Upper lobe of left lung (tissue), 6 donors: ENCODE measurements at places on chromosomes 16 and 17. TPM values are rescaled to one million over a fixed set of nuclear protein-coding genes. Genes with fewer than 3 reads are reported as not detected.

TPSG1 gene
- total RNA-seq = 4.1 TPM

DNA sequence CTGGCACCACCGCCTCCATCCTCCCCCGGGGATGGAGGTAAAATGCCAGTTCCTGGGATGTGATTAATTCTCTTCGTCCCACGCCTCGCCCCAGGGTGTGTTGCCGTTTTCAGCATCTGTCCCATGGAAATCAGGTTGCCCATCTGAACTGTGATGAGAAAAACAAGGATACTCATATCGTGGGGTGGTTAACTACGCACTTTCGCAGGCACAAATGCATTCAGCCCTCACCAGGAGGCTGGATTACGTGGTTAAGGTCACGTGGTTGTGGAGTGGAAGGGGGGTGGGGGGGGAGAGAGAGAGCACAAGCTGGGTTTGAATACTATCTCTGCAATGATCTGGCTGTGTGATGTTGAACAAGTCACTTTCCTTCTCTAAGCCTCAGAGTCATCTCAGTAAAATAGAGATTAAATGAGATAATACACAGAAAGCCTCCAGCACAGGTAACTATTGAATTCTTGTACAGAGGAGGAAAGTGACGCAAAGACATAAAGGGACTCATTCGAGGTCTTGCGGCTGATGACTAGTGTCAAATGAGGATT, 74.7 kb downstream of the BMERB1 start:
- no peaks in the 10 kb centered on the region for H3K36me3 ChIP-seq
- no peak overlapping the region for H3K27ac ChIP-seq
- no peaks in the 10 kb centered on the region for H3K4me1 ChIP-seq
- DNase-seq = no peak
- no peak overlapping the region for H3K4me3 ChIP-seq

GRCh38 chr16:14003074-14003570, 68.0 kb upstream of the MRTFB start:
- H3K4me3 ChIP-seq = peak overlapping the region; percentile 22
- no peak for DNase-seq
- H3K27ac ChIP-seq = no peak overlapping the region
- no peaks in the 10 kb centered on the region for H3K27me3 ChIP-seq
- no peaks in the 10 kb centered on the region for H3K36me3 ChIP-seq

- no peak for DNase-seq
- H3K27me3 ChIP-seq = no peaks in the 10 kb centered on the region
- no peak overlapping the region for H3K4me3 ChIP-seq
- H3K36me3 ChIP-seq = no peaks in the 10 kb centered on the region
- peaks cover 3% of the 10 kb centered on the region for H3K4me1 ChIP-seq
Observed at GRCh38 chr17:6361733-6362132, 73.2 kb downstream of the AIPL1 start.

DNA sequence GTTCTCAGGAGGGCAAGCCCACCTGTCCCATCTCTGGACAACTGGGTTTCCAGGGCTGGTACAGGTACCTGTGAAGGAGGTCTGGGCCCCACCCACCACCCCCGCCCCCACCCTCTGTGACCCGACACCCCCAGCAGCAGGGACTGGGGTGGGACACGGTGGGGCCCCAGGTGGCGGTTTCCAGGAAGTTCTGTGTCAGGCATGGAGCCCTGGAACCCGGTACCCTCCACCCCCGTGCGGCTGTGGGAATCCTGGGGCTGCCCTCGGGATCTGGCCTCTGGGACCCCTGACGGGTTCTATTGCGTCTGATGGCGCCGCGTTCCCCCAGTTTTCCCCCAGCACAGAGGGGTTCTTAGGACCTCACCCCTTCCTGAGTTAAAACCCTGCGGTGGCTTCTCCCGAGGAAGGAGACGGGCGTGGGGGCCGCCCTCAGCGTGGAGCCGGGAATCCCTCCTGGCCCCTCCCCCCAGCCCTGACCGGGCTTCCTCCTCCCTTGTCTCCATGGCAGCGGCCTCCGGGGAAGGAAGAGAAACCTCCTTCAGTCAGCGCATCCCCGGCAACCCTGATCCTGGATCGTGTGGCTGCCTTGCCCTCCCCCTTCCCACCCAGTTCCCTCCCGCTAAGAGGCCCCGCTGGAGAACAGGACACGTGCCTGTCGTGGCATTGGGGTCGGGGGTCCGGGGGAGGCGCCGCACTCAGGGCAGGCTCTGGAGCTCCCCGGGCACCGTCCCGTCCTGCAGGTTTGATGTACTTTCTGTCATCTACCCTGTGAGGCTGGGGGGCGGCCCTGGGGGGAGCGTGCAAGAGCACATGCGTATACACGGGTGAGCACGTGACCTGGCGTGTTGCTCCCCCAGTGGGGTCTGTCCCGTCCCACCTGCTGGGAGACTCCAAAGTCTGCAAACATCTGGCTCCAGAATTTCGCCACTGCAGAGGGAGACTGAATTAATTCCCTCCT, 30.3 kb downstream of the CACNA1H start:
- H3K27me3 ChIP-seq = no peaks in the 10 kb centered on the region
- no peak for DNase-seq
- peak overlapping the region; percentile 46 for H3K27ac ChIP-seq
- no peaks in the 10 kb centered on the region for H3K36me3 ChIP-seq

- no peak for DNase-seq
- peaks cover 1% of the 10 kb centered on the region for H3K4me1 ChIP-seq
- H3K4me3 ChIP-seq = no peak overlapping the region
- peaks cover 52% of the 10 kb centered on the region for H3K36me3 ChIP-seq
Observed at GRCh38 chr16:66614161-66614802, 9.8 kb downstream of the CMTM3 start.

DNA sequence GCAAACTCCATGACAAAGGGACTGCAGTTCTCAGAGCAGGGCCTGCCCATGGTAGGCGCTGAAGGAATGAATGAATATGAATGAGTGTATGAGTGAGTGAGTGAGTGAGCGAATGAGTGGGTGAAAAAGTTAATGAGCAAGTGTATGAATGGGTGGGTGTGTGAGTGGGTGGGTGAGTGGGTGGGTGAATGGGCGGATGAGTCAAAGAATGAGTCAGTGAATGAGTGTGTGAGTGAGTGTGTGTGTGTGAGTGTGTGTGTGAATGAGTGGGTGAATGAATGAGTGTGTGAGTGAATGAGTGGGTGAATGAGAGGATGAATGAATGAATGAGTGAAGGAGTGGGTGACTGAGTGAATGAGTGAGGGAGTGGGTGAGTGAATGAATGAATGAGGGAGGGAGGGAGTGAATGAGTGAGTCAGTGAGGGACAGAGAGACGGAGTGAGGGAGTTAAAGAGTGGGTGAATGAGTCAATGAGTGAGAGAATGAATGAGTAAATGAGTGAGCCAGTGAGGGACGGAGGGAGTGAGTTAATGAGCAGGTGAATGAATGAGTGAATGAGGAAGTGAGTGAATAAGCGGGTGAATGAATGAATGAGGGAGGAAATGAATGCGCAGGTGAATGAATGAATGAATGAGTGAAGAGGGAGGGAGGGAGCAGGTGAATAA, 11.1 kb upstream of the CHMP6 start:
- H3K27ac ChIP-seq = no peak overlapping the region
- no peaks in the 10 kb centered on the region for H3K36me3 ChIP-seq

GRCh38 chr16:71467810-71468209, 5.8 kb upstream of the ZNF23 start:
- no peaks in the 10 kb centered on the region for H3K27me3 ChIP-seq
- H3K4me3 ChIP-seq = no peak overlapping the region
- no peak overlapping the region for H3K27ac ChIP-seq
- H3K36me3 ChIP-seq = peaks cover 18% of the 10 kb centered on the region

ITGAD gene
- not detected for total RNA-seq

DNA sequence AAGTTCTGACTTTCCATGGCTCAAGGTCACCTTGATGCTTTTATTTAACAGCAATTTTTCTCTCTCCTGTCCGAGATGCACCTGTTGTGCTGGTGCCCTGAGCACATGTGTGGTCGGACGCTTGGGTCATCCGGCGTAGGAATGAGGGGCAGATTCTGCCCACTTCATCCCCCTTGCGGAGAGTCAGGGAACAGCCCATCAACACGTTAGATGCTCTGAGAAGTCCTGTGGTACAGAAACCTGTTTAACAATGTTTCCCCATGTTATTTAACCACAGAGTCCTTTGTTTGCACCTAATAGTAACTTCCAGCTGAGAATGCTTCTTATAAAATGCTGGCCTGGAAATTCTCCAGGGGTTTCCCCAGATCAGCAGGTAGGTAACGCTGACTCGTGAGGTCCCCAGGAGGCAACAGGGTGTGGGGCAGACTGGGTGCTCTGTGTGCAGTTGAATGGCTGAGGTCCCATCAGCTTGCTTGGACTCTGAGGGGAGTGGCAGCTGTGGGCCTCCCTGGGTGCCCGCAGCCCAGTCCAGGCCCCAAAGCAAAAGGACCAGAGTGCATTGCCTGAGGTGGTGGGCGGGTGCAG, 17.8 kb downstream of the DOC2B start:
- peak; percentile 51 for DNase-seq
- H3K36me3 ChIP-seq = peaks cover 5% of the 10 kb centered on the region
- no peak overlapping the region for H3K4me3 ChIP-seq

DNA sequence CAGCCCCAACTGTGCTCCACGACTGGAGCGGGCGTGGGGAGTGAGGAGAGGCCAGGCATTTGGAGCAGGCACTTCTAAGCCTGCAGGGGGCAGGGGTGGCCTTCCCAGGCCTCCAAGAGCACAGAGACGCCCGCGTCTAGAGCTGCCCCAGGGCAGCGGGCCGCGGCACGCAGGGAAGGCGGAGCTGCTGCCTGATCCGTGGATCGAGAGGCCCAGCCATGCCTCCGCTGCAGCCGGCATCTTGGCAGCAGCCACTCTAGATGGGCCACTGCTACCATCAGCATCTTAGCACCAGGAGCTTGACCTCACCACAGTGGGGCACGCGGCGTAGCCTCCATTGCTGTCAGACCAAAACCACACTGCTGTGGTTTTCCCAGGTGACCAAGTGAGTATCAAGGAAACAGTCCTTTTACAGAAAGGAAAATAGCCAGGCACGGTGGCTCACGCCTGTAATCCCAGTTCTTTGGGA, 20.4 kb upstream of the WDR45B start:
- no peaks in the 10 kb centered on the region for H3K36me3 ChIP-seq
- H3K27ac ChIP-seq = peak overlapping the region; percentile 9
- DNase-seq = peak; percentile 89
- no peak overlapping the region for H3K4me3 ChIP-seq

GRCh38 chr17:30952638-30953393, 18.0 kb upstream of the RNF135 start:
- no peaks in the 10 kb centered on the region for H3K27me3 ChIP-seq
- no peaks in the 10 kb centered on the region for H3K36me3 ChIP-seq
- H3K27ac ChIP-seq = peak overlapping the region; percentile 74
- no peak overlapping the region for H3K4me3 ChIP-seq
- peaks cover 37% of the 10 kb centered on the region for H3K4me1 ChIP-seq
- no peak for DNase-seq

GRCh38 chr17:31515267-31515666, 123.8 kb downstream of the RAB11FIP4 start:
- no peaks in the 10 kb centered on the region for H3K36me3 ChIP-seq
- DNase-seq = no peak
- H3K27ac ChIP-seq = no peak overlapping the region
- no peaks in the 10 kb centered on the region for H3K27me3 ChIP-seq
